Activated CD8-positive, alpha-beta memory T cell treated with anti-CD3 and anti-CD28 coated beads for 1 hour (primary cell): ENCODE measurements at places on chromosomes 6 and 20.

GRCh38 chr6:491233-491632 is 99.7 kb downstream of the IRF4 start:
- DNase-seq = no peak

DNA sequence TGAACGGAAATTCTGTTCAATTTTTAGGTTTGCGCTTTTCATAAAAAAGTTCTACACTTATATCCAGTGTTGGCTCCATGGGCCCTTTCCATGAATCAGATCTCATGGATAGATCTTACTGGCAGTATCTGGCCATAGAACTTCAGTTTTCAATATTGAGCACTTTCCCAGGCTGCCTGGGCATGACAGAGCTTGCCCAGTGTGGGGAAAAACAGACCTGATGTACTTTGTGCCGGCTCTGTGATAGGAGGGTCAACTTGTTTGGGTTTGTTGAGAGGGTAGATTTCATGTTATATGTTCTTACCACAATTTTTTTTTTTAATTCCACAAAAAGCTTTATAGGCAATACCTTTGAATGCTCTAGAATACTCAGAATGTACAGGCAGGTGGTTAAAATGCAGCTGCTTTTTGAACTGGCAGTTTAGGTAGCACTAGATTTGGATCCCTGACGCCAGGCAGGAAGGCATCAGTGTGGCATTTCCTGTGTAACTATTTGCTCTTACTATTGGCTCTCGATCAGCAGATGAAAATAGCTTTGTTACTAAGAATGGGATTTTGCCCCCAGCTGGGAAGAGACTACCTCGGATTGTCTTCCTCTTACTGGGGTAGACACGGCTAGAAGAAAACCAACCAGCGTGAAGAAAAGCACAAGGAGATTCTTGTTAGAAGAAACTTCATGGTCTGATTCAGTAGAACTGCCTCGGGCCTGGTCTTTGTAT is 404.9 kb upstream of the SOX4 start:
- DNase-seq = no peak

DNA sequence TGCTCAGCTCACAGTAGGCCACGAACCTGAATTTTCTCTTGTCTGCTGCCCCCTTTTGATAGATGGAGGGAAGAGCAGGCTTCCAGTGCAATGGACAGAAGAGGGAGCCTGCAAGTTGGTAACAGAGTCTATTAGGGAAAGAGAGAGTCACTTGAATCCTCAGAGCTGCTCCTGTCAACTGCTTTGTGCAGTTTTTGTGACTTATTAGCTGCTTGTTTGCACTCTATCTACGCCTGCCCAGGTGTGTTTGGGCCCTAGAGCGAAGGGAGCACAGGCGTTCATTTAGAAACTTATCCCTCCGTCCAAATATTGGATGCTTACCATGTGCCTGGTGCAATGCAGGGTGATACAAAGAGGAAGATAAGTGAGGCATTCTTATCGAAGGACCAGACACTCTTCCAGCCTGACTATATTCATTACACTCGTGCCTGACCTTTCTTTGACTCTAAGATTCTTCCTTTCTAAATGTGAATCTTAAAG is 11.6 kb upstream of the SLC2A12 start:
- DNase-seq = peak; percentile 10

- DNase-seq = no peak
Measured at GRCh38 chr20:44187772-44188709, 1.1 kb upstream of the JPH2 start.

DNA sequence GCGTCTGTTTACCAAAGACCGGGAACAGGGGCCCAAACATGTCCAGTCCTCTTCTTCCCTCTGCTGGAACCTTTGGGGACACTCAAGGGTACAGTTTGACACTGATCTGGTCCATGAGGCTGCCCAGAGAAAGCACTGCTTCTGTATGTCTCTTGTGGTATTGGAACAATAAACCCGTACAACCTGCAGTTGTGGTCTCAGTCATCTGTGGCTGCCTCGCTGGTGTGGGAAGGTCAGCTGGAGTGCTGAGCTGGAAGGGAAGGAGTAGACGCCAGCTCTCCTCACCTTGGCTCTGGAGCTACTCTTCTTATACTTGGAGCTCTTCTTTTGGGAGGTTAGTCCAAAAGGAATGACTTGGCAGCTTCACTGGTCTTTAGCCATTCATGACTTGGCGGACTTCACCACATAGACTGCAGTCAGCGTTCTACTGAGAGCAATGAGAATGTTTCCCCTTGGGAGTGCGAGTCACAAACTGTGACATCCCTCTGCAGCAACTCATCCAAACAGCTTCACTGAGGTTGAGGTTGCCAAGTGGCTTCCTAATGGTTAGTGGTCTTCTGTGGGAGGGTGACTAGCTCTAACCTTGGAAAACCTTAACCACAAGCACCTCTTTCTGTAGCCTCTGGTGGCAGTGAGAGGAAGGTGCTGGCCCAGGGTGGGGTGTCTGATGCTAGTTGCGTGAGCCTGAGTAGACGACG is 81.2 kb downstream of the ASXL1 start:
- no peak for DNase-seq

- no peak for DNase-seq
Measured at GRCh38 chr6:75546381-75546780, 52.8 kb upstream of the FILIP1 start.

- DNase-seq = no peak
Measured at GRCh38 chr20:61295249-61295648, 43.2 kb downstream of the CDH4 start.
